WTC11 (cell line): ENCODE measurements at places on chromosomes 1 and 21. TPM values are rescaled to one million over a fixed set of nuclear protein-coding genes. Genes with fewer than 3 reads are reported as not detected.
A peak's percentile ranks its signal among the peaks of the same experiment; 100 is the strongest.

The SPRR2G gene
- not detected in 3 replicates for total RNA-seq

The H3-3A gene
- total RNA-seq: 894 to 987 TPM (median 963 TPM) in 3 replicates

DNA sequence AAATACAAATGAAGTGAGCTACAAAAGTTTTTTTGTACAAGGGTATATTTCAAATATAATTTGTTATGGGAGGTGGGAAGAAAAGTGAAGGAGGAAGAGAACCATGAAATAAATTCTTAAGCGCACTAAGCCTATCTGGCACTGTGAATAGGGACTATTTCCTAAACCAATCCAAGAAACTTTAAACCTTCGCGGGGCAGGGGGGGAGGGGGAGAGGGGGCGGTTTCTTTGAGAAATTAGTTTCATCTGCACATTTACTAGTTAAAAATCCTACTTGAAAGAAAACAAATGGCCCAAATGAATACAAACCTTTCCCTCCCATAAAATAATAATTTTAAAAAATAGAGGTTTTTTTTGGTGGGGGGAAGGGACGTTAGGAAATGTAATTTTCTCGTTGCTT, 364 bp downstream of the GOLPH3L start:
- H3K36me3 ChIP-seq: peaks cover 37% of the 10 kb centered on the region
- peak overlapping the region; percentile 92 for H3K4me3 ChIP-seq
- no peak for DNase-seq
- peak overlapping the region; percentile 98 for H3K27ac ChIP-seq
- H3K27me3 ChIP-seq: no peaks in the 10 kb centered on the region
- peaks cover 8% of the 10 kb centered on the region for H3K4me1 ChIP-seq

DNA sequence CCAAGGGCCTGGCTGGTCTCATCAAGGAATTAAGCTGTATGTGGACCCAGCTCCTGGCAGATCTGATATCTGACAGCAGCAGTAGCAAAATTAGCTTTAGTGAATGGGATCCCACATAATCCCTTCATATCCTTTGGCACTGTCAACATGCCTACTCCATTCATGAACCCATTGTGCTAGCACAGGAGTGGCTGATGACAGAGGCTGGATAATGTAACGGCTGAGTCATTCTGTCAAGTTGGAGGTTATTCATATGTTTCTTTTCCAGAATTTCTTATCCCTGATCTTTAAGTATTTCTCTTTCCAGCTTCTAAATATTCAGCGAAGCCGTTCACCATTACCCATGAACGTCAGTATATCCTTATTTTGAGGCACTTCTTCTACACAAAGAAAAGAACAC, 84.3 kb downstream of the EXTL2 start:
- H3K27ac ChIP-seq: no peak overlapping the region
- no peak overlapping the region for H3K4me3 ChIP-seq
- no peaks in the 10 kb centered on the region for H3K36me3 ChIP-seq
- no peaks in the 10 kb centered on the region for H3K27me3 ChIP-seq
- DNase-seq: no peak
